ENCODE measurements at places on chromosomes 12 and 14.

GRCh38 chr14:84707830-84708229, 822.1 kb upstream of the FLRT2 start:
- no peak for DNase-seq

DNA sequence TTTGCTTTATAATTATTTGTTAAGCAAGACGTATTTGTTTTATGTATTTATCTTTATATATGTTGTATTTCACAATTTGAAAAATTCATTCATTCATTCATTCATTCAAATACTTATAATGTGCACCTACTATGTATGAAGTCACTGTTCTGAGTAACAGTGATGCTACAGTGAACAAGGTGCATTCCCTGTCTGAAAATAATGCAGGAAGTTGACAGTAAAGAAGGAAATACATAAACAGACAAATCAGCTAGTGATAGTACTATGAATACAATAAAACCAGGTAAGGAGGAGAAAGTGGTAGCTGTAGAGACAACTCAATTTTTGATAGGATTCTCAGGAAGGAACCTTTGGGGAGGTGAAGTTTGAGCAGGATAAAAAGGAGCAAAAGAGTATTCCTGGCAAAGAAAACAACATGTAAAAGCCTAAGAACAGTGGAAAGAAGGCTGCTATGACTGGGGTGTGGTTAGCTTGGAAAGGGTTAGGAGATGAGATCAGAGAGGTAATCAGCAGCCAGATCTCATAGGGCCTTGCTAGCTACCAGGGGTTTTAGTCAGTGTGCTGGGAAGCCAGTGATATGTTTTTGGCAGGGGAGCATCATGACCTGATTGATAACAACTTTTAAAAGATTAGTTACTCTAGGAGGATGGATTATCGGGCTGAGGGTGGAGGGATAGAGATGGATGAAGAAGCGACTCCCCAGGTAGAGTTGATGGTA, 17.4 kb downstream of the BICDL1 start:
- DNase-seq, result no peak

DNA sequence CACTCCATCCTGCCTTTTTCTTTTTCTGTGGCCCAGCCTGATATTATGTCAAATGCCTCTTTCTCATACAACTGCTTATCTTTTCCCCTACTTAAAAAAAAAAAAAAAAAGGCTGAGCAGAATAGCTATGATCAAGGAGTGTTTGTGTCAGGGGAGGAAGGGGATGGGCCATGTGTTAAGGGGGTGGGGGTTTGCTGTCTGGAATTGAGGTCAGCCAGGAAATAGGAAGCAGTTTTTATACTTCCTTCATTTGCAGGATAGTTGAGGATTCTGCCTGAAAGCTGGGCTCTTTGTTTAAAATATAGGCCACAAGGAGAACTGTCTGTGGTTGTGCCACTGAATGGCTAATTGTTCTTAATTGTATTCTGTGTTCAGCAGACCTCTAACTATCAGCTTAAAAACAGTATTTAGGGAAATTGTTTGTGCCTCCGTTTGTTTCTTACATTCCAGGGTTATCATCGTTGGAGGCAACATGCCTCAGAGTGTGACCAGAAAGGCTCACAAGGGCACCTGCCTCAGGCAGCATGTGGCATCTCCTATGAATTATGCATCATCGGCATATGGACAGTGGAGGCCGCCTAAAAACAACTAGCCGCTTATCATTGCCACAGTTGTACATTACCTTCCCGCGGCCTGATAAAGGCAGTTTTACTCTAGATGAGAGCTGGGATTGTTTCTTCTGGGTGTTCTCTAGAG, 96.0 kb downstream of the SRGAP1 start:
- no peak for DNase-seq

- DNase-seq, result no peak
Measured at GRCh38 chr12:115324949-115325593, 641.1 kb upstream of the TBX3 start.

DNA sequence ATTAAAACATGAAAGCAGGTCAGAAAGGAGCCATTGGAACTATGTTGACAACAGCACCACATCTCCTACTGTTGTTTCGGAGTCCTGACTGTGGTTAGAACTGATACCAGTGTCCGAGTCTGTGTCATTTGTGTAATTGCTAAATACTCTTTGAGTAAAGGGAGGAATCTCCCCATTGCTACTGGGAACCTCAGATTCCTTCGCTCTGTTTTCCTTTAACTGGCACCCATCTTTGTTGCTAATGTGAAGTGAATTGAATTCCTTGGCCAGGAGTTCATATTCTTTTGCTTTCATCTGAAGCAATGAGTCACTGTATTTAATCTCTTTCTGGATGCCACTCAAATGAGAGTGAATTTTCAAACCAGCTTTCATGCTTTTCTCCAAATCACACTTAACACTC, 31.5 kb downstream of the RASSF9 start:
- no peak for DNase-seq

- DNase-seq, result no peak
Measured at GRCh38 chr12:20946732-20947131, 136.2 kb downstream of the SLCO1B3 start.

DNA sequence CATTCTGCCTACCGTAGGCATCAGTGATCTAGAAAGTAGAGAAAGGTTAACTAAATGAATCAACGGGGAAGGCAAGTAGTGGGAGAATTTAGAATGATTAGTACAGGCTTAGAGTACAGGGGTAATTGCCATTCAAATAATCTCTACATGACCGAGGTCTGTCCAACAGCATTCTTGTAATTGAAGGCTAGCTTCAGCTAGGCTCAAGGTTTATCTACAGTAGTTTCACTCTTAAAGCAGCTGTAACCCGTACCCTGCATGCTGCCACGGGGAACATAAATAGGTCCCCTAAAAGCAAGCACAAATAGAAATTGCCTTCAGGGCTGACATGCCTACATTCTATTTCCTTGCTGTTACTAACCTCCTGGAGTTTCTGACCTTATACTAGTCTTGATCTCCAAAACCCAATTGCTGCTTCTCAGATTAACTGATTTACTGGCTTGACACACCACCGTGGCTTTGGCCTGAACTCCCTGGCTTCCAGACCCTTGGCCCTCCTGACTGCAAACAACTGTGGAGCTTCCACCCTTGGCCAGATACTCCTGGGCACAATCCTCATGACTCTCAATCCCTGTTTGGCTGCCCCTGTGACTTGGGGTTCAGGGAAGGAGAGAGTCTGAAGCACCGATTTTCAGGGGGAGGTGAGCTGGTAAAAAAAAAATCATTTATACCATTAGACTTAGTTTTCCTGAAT, 242.1 kb upstream of the FOXN3 start:
- DNase-seq, result no peak

DNA sequence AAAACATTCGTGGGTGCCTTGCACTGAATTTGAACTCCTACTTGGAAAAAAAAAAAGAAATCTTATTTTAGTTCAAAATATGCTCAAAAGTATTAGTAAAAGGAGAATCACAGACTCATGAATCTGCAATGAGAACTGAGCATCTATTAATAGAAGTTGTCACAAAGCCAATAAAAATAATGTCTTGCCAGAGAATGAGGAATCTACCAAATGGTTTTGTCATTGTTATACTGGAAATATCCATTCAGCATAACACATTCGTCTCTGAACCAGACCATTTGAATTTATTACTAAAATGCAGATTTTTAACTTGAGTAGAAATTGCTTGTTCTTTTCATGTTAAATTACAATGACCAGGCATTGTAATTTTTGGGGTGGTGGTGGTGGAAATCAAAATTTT, 11.6 kb upstream of the PTPRB start:
- DNase-seq, result no peak

- DNase-seq, result no peak
Measured at GRCh38 chr12:101823891-101824290, 6.9 kb downstream of the GNPTAB start.

DNA sequence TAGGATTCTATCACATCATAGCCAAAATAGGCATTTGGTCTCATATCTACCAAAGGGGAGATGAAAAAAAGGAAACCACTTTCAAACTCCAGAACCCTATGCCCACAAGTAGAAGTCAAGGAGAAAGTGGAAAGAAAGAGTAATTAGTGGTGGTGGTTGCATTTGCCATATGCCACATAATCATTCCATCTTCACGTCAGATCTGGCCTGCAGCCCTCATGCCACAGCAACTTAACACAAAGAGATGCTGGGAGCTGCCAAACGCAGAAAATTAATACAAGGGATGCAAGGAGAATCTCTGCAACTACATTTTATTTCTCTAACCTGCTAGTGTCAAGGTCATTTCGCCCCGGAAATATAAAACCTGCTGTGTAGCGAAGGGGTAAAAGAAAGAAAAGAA, 148.6 kb upstream of the FOXN3 start:
- no peak for DNase-seq

DNA sequence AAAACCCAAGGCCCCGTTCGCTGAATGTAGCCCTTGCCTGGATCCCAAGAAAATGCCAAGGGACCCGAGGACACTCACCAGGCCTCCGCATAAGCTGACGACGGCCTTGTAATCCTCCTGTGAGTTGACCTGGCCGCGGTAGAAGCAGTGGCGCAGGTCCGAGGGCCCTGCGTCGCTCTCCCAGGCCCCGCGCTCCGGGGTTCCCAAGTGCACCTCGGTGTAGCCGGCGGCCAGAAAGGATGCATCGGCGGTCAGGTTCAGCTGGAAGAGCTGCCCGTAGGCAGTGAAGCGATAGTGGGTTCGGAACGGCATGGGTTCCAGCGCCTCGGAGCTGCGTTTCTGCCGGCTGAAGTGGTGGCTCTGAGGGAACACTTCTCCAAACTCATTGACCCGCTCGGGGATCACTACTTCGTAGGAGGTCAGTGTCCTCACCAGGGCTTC, 1.2 kb downstream of the ADAMTS20 start:
- no peak for DNase-seq

GRCh38 chr14:58693048-58693447, 55.3 kb downstream of the DACT1 start:
- no peak for DNase-seq

DNA sequence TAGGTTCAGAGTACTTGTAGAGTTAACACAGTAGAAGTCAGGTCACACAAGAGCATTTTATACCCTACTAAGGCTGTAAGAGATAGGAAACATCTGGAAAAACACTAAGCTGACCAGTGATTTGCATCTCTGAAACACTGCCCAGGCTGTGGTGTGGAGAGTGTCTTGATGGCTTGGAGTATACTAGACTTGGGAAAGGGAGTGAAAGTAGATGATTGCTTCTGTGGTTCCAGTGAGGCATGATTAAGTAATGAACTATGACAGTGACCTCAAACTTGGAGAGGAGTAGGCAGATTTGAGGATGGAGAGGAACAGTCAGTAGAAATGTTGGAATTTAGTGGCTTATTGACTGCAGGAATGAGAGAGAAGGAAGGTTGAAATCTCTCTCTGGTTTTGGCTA, 201.2 kb downstream of the FLRT2 start:
- no peak for DNase-seq

DNA sequence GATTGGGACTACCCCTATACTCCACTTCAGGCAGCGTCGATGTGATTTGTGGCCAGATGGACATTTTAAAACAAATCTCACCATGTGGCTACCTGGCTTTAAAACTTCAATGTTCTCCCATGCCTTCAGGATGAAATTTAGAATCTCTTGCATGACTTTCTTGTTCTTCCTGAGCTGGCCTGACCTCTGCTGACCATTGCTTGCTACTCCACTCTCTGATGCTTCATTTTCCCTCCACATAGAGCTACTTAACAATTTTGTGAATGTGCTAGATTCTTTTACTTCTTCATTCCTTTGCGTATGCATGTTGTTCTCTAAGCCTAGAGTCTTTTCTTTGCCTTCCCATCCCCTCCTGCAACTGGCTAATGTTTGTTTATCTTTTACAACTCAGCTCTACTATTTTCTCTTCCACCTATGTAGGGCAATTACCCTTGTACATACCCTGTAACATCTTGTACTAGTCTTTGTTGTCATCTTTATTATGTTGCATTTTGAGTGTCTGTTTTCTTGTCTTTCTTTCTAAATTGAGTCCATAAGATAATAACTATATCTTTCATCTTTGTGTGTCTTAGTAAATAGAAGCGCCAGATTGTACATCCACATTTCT, 41.2 kb downstream of the YLPM1 start:
- DNase-seq, result peak; percentile 8

GRCh38 chr12:126157575-126157966, 1092.3 kb downstream of the AACS start:
- DNase-seq, result no peak

- DNase-seq, result no peak
Measured at GRCh38 chr12:121578230-121579189, 2.3 kb downstream of the KDM2B start.

DNA sequence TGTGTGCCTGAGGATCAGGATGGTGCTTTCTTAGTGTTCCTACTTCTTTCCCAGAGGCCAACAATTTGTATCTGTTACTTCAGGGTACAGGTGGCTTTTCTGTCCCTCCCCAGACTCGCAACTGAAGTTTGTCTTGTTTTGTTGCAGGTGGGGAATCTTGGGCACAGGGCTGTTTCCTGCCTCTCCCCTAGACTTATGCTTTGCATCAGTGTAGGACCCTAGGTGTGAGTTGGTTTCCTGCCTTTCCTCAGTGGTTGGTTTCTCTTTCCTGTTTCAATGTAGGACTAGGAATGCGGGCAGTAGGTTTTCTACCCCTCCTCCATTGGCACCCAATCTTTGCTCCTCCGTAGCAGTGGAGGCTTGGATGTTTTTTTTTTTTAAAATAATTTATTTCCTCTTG, 87.0 kb downstream of the TRMT5 start:
- no peak for DNase-seq

DNA sequence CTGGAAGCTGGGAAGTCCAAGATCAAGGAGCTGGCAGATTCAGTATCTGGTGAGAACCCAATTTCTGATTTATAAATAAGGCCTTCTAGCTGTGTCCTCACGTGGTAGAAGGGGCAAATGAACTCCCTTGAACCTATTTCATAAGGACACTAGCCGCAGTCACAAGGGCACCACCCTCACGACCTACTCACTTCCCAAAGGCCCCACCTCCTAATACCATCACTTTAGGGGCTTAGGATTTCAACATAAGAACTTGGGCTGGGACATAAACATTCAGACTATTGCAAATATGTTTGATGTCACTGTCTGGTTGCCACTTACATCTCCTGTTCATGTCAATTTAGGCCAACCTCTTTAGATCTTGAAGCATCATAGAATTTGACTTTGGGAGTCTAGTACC, 10.8 kb upstream of the CNIH1 start:
- no peak for DNase-seq

GRCh38 chr12:98519257-98519907, 4.0 kb downstream of the TMPO start:
- DNase-seq, result no peak

GRCh38 chr12:88951177-88951576, 370.9 kb upstream of the KITLG start:
- DNase-seq, result no peak

DNA sequence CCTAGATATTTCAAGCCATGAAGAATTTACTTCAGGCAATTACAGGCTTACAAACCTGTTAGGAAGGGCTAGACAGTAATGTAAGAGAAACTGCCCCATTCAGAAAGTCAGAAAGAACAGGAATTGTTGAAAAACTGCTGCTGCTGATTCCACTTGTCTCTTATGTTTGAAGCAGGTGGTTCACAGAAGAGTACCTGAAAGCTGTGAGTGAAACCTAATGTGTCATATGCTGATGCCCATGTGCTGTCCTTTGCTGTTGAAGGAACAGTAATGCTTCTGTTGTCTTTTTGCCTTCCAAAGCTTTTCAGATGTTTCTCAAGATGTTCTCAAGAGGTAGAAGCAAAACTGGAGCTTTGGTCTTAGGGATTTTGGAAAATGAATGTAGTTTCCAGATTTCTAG, 39.0 kb downstream of the MNAT1 start:
- no peak for DNase-seq

- DNase-seq, result no peak
Measured at GRCh38 chr12:107109726-107110719, 16.7 kb upstream of the CRY1 start.

All from GM12864 (cell line).